ENCODE measurements at places on chromosomes 6 and 20. TPM values are rescaled to one million over a fixed set of nuclear protein-coding genes. Genes with fewer than 3 reads are reported as not detected.

- DNase-seq: no peak
Observed at GRCh38 chr6:21947731-21948386, 349.0 kb downstream of the PRL start.

Gene CD83
- 10.3 TPM for polyA plus RNA-seq

GRCh38 chr20:2301164-2301622 is 5.4 kb downstream of the TGM3 start:
- DNase-seq: no peak

GRCh38 chr6:119467488-119468081 is 118.0 kb upstream of the MAN1A1 start:
- no peak for DNase-seq

DNA sequence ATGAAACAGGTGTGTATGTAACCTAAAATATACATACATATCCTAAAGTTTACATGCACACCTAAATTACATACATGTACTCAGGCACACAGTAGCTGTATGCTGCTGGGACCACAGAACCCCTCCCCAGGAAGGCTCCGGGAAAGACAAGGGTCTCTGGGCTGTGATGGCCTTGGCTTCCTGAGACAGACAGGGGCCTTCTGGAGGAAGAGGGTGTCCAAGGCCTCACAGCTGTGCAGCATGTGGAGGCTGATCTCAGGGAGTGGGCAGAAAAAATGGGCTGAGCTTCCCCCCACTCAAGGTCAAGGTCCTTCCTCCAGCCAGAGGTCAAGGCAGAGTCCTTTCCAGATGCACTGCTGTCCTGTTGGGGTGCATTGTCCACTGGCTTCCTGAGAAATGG is 129.1 kb upstream of the THBS2 start:
- no peak for DNase-seq

DNA sequence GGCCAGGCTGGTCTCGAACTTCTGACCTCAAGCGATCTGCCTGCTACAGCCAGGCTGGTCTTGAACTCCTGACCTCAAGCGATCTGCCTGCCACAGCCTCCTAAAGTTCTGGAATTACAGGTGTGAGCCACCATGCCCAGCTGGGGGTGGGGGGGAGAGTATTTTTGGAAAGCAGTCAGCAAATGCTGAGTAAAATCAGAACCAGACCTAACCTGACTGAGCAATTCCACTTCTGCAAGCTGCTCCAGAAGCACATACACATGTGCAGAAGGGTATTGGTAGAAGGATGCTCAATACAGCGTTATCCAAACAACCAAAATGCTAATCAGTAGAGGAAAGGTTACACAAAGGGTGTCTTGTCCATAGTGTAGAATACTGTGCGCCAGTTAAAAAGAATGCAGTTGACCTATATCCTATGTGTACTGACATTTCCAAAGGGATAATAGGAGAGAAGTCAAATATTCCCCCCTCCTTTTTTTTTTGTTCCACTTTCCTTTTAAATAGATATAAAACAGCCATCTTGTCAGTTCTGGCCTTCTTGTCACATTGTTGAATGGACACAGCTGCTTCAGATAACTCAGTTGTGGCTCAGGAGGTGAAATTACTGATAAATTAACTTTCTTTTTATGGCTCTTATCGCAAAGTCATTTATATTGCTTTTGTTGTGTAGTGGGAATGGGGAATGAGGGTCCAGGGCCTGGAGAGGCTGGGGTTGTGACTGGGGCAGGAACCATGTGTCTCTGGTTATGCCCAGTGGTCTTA is 74.6 kb downstream of the DTD1 start:
- DNase-seq: no peak

- DNase-seq: no peak
Observed at GRCh38 chr20:30963591-30963990, 293.9 kb upstream of the DEFB115 start.

Gene ETV7
- polyA plus RNA-seq: not detected

GRCh38 chr6:55826941-55827340 is 48.4 kb downstream of the BMP5 start:
- no peak for DNase-seq

DNA sequence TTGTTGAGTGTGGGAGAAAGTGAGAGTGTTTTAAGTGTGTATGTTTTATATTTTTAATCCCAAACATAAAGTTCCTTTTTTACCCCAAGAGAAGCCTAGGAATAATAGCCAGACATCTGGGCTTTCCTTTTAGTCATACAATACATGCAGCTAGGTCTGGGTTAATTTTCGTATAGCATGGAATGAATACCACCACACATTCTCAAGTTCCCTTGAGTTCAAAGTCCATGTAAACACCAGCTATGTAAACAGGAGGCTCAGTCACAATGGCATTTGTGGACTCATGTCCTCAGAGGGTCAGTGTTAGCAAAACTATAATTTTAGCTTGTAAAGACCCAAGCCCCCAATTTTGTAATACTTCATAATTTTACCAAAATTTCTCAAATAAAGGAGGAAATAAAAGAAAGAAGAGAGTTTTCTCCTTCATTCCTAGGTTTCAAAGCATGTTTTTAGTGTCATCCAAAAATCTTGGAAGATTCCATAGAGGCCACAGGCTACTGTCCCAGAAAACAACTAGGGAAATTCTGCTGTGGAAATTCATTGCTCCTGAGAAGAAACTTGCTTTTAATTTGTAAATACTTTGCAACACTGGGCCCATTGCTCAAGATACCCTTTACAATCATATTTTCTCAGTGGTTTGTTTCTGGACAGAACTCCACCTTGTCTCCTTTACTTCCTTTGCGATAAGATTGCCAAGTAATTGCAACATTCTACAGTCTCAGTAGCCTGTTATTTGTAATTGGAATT is 671.2 kb downstream of the COL12A1 start:
- peak; percentile 46 for DNase-seq

Gene PAK5
- 0.51 TPM for polyA plus RNA-seq

Gene IL17F
- polyA plus RNA-seq: 0.37 TPM

Gene KIF6
- 4.1 TPM for polyA plus RNA-seq

Measured in right renal pelvis (tissue), 4 donors.